ENCODE measurements at places on chromosomes 13 and 19.

DNA sequence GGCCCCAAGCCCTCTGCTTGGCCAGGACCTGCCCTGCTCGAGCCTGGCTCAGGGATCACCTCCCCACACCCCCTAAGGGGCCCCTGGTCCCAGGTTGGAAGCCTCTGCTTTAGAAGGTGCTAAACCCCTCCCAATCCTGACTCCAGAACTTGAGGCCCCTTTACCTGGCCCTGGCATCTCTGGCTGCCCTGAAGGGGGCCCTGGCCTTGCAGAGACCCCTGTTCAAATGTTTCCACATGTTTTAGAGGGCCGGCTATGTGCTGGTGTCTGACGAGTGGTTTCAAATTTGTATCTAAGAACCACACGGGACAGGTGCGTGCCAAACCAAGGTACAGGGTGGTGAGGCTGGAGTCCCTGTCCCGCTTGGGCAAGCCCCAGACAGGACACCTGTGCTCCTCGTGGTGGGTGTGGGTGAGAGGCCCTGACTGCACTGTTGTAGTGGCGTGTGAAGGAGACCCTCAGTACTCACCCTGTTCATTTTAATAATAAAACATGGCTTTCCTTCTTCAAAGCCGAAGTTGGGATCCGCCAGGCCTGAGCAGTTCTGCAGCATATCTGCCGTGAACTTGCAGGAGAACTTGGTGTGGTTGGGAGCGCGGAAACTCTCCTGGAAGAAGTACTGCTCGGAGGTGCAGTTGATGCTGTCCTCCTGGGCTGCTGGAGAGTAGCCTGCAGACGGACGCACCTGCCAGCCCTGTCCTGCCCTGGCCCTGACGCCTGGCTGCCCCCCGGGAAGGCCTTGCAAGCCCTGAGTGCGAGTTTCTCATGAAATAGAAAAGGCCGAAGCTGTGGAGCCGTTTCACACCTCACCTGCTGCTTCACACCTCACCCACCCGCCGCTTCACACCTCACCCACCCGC lies 5.4 kb downstream of the ATP4B start:
- no peak for DNase-seq

DNA sequence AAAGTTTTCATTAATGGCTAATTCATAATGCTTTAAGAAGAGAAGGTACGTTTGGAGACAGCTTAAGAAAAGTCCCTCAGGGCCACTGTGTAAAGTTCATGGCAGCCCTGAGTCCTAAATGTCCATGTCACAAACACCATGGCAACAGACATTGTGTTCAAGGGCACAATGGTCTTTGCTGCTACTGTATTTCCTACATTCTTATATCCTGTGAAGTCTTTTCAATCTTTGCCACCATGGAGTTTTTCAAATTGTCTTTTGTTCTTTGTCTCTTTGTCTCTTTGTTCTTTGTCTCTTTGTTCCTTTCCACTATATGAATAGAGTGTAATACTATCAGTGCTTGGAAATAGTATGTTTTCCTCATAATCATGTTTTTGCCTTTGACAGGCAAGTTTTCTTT lies 178.8 kb downstream of the VWA8 start:
- no peak for DNase-seq

DNA sequence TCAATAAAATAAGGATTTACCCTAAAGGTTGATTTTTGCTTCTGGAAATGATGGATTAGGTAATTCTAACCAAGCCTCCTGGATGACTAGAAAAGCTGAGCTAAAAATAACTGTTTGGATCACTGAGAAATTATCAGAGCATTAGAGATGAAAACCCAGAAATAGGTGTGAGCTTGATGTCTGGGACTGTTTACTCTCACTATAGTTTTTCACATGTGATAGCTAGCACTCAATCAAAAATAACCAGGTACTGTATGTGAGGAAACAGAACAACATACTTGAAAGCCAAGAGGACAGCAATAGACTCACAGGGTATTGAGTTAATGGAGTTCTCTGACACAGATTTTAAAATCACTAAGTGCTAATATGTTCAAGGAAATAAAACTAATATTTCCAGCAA lies 9.5 kb downstream of the ZAR1L start:
- DNase-seq = no peak

- no peak for DNase-seq
Measured at GRCh38 chr19:54430306-54431254, 15.3 kb downstream of the TTYH1 start.

DNA sequence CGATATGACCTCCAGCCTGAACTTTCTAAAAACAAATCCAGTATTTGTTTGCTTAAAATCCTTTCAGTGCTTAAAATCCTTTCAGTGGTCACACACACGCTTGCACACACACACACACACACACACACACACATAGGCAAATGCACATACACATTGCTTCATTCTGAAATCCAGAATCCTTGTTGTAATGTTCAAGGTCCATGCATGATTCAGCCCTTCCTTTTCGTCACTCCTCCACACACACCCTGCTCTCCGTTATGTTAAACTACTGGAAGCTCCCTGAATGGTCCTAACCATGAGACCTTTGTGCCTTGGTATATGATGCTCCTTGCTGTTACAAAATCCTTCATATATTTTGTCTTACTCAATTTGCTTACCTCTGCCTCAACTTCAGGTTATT lies 44.9 kb downstream of the SERTM1 start:
- no peak for DNase-seq

- no peak for DNase-seq
Measured at GRCh38 chr13:112638157-112638750, 50.3 kb upstream of the TUBGCP3 start.

DNA sequence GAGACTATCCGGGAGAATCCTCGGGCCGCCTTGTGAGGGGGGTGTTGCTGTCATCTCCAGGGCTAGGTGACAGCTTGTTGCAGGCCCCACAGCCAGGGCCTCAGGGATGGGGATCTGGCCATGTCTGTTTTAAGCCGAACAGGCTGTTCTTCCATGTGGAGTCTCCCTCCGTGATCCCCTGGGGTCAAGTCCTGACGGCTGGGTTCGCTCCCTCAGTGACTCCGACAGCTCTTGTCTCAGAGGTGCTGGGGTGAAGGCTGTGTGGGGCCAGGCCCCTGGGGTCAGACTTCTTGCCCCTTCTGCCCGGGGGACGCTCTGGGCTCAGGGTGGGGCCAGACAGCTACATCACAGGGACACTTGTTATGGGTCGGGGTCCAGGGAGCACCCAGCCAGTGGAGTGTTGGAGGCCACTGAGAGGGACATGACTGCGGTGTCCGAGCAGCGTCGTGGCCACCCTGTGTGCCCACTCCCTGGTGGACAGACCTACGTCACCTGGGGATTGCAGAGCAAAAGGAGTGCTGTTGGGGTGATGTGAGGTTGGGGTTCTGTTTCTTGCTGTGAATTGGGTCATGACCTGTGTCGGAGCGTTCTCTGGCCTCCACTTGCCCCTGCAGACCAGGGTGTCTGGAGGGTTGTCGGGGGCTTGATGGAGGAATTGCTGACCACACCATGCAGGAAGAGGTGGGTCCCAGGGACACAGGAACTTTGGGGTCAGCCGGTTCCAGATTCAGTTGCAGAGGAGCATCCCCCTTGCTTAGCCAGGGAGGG lies 21.5 kb downstream of the EPN1 start:
- no peak for DNase-seq

- DNase-seq = no peak
Measured at GRCh38 chr13:85277748-85278147, 521.5 kb downstream of the SLITRK6 start.

GRCh38 chr19:2495130-2495641 lies 19.3 kb downstream of the GADD45B start:
- DNase-seq = no peak

GRCh38 chr13:37085606-37086005 lies 19.9 kb downstream of the CSNK1A1L start:
- no peak for DNase-seq

DNA sequence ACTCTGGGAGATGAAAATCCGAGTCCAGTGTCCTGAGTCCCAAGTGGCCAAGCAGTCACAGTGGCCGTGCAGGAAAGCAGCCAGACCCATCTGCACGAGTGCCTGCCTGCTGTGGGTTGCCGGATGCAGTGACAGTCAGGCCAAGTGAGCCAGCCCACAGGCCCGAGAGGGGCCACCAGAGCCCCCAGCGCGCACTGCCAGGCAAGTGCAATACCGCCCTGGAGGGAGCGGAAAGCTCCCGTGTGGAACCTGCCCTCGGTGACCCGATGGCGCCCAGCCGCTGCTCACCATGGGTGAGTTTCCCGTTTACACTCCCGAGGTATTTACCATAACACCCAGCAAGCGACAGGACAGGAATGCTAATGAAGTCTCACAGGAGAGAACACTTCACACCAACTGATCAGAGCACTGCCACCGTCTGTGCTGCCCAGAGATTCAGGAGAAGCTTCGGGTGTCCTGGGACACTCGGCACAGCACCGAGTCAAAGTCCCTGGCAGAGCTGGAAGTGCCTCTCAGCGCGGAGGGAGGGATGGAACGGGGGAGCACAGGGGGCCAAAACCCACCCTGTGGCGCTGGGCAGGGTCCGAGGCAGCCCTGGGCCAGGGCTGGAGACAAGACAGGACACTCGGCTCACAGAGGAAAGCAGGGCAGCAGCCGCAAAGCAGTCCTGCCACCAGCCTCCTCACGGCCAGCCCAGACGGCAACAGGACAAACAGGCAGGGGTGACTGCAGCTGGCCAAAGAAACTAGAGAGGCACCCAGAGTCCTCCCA lies 21.3 kb upstream of the TINCR start:
- DNase-seq = no peak

DNA sequence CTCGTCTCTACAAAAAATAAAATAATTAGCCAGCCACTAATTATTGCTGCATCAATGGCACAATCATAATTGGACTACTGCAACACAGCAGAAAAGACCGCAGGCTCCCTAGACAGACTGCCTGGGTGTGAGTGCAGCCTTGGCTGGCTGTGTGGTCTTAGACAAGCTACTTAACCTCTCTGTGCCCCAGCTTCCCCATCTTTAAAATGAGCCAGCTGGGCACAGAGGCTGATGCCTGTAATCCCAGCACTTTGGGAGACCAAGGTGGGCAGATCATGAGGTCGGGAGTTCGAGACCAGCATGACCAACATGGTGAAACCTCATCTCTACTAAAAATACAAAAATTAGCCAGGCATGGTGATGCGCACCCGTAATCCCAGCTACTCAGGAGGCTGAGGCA lies 19.0 kb downstream of the TEX101 start:
- DNase-seq = no peak

DNA sequence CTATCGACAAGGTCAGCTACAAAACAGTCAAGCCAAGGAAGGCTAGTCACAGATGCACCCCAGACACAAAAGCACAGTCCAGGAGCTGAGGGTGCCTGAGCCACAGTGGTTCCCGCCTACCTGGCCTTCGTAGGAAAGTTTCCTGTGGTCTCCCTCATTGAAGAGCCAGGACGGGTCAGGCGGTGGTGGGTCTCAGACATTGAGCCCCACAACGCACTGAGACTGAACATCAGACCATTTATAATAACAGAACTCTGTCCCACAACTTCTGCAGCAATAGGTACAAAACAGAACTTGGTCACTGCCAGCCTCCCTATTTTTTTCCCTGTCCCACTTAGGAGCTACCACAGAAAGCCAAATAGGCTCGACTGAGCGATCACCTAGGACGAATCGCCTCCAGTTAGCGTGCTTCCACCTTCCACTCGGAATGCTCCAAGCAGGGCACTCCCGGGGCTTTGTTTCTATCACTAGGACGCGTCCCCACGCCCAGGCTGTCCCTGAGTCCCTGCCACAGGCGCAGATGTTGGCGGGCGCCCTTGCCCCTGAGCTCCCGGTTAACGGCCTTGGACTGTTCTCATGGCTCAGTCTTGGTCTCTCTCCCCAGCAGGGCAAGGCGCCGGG lies 640 bp upstream of the ZNF544 start:
- DNase-seq = no peak

- no peak for DNase-seq
Measured at GRCh38 chr19:18995804-18996241, 37.5 kb downstream of the SUGP2 start.

DNA sequence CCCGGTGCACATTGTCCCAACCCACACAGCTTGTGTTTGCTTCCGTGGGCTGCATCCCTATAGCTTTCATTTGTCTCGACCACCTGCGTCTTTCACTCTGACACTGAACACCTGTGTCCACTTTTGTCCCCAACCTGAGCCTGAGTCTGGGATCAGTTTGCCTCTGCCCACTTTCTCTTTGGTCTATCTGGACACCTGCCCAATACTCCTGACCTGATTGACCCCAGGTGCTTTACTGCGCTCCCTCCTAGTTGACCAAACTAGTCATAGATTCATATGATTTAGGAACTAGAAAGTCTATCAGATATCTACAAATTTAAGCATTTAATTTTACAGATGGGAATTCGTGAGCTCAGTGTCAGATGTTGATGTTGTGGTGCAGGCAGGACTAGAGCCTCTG lies 209.9 kb downstream of the DCT start:
- no peak for DNase-seq

DNA sequence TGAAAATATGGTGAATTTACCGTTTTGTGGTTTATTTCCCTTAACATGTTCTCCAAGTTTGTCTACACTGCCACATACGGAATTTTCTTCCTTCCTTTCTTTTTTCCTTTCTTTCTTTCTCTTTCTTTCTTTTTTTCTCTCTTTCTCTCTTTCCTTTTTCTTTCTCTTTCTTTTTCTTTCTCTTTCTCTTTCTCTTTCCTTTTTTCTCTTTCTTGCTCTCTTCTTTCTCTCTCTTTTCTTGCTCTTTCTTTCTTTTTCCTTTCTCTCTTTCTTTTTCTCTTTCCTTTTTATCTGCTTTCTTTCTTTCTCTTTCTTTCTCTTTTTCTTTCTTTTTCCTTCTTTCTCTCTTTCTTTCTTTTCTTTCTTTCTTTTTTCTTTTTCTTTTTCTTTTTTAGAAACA lies 1962.3 kb upstream of the PCDH20 start:
- DNase-seq = no peak

- DNase-seq = no peak
Measured at GRCh38 chr13:51068501-51068900, 42.6 kb downstream of the C13orf42 start.

DNA sequence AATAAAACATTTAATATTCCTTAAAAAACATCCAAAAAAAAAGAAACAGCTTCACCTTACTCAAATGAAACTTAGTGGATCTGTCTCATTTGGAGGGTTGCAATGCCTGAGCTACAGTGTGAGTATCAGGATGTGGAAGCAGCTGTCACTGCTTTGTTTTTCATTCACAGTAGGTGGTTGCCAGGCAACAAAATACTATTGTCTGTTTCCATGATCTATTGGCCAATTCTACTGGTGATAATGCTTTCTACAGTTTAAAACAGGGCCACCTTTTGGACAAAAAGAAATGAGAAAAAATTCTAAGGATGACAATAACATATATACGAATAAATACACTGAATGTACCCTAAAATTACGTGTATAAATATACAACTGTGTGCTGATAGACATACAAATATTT lies 3.0 kb downstream of the ENOX1 start:
- no peak for DNase-seq

- no peak for DNase-seq
Measured at GRCh38 chr13:69866555-69866954, 241.1 kb upstream of the ATXN8OS start.

- DNase-seq = no peak
Measured at GRCh38 chr19:45445139-45445538, 21.4 kb upstream of the ERCC1 start.

GRCh38 chr13:20769091-20769490 lies 4.7 kb downstream of the EEF1AKMT1 start:
- DNase-seq = no peak

Measured in GM12864 (cell line).